ENCODE measurements at places on chromosomes 16 and 17. TPM values are rescaled to one million over a fixed set of nuclear protein-coding genes. Genes with fewer than 3 reads are reported as not detected.

PRDM7 gene
- total RNA-seq, result not detected

DRC3 gene
- 0.49 TPM for total RNA-seq

PLA2G10 gene
- not detected for total RNA-seq

MAZ gene
- 171 TPM for total RNA-seq

HEATR9 gene
- not detected for total RNA-seq

TMIGD1 gene
- not detected for total RNA-seq

NXPH3 gene
- 1.5 TPM for total RNA-seq

FOXC2 gene
- 2.0 TPM for total RNA-seq

MPO gene
- under 0.01 TPM for total RNA-seq

RILP gene
- 12.3 TPM for total RNA-seq

NPIPA8 gene
- total RNA-seq, result 10.4 TPM

CYGB gene
- total RNA-seq, result 4.4 TPM
